ENCODE measurements at places on chromosomes 6 and 20. TPM values are rescaled to one million over a fixed set of nuclear protein-coding genes. Genes with fewer than 3 reads are reported as not detected.
A peak's percentile ranks its signal among the peaks of the same experiment; 100 is the strongest.

DNA sequence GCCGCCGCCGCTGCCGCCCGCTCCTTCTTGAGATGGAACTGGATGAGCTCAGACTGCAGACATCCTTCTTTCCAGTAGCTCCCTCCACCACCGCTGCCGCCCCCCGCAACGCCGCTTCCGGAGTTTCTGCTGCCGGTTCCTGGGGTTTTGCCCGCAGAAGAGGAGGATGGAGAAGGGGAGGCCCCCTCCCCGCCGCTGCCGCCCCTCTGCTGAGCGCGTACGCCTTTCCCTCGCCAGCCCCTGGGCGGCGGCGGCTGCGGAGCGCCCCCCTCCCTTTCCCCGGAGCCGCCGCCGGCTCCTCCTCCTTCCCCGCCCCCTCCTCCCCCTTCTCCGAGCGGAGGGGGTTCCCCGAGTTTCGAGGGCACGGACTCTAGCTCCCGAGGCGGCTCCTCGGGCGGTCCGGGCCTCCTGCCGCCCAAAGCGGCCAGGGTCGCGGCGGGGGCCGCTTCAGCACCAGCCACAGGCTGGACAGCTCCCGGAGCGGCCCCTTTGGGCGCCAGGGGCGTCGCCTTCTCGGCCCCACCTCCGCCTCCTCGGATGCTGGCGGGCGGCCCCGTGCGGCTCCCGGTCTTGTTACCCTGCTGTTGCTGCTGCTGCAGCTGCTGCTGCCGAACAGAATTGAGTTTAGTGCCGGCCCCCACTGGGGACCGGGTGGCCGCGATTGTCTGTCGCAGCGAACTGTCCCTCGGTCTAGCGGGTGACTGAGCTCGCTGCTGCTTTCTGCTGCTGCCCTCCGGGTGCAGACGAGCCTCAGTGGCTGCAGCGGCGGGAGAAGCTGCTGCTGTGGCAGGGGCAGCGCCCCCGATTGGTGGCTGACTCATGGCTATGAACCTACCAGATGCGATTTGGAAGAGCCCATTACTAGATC lies 3.1 kb downstream of the MTCL3 start:
- peak; percentile 39 for DNase-seq

DNA sequence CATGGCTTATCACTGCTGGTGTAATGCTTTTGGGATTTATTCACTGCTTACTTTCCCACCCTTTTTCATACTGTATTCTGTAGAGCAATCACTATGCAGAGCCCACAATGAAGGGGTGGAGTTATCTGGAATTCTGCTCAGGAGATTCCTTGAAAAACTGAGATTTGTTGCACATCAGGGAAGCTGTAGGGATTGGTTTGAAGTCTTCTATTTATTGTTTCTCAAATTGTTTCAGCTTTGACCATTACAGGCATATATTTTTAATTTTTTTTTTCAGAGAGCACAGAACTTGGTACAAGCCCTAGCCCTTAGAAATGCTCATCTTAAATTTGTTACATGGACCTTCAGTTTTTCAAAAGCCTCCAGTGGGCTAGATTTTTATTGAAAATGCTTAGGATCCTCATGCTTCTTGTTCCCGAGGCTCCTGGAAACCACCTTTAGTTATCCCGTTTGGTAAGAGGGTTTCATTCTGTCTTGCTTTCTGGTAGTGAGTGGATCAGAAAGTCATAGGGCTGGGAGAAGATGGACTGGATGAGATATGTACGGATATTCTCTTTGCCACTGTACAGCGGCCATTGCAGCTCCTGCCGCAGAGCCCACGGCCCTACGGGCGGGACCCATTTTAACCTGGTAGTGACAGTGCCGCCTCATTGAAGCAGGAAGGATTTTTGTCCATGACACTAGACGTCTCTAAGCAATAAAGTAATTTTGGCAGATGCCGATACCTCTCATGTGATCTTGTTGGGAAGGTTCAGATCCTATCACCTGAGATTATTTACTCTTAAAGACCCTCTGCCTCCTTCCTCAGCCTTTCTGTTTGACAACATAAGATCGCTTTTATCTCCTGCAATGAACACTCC lies 45.3 kb upstream of the ZNF184 start:
- no peak for DNase-seq

Gene HLA-DOB
- total RNA-seq: not detected

Gene APOM
- 164 TPM for total RNA-seq

Gene MRPS10
- 26.8 TPM for total RNA-seq

Gene PRKN
- 3.9 TPM for total RNA-seq

GRCh38 chr6:118216751-118217150 lies 309.7 kb downstream of the SLC35F1 start:
- no peak for DNase-seq

Gene TPX2
- 40.8 TPM for total RNA-seq
